T-helper 17 cell (primary cell): ENCODE measurements at places on chromosomes 11 and 22. TPM values are rescaled to one million over a fixed set of nuclear protein-coding genes. Genes with fewer than 3 reads are reported as not detected.

The TMPRSS13 gene
- total RNA-seq = 2.4 TPM

The C22orf31 gene
- total RNA-seq = not detected

- DNase-seq = no peak
These were observed 3.7 kb downstream of the TPBGL start for GRCh38 chr11:75244052-75244814.

- DNase-seq = no peak
These were observed 4.3 kb downstream of the KIRREL3 start for GRCh38 chr11:126996036-126996804.

DNA sequence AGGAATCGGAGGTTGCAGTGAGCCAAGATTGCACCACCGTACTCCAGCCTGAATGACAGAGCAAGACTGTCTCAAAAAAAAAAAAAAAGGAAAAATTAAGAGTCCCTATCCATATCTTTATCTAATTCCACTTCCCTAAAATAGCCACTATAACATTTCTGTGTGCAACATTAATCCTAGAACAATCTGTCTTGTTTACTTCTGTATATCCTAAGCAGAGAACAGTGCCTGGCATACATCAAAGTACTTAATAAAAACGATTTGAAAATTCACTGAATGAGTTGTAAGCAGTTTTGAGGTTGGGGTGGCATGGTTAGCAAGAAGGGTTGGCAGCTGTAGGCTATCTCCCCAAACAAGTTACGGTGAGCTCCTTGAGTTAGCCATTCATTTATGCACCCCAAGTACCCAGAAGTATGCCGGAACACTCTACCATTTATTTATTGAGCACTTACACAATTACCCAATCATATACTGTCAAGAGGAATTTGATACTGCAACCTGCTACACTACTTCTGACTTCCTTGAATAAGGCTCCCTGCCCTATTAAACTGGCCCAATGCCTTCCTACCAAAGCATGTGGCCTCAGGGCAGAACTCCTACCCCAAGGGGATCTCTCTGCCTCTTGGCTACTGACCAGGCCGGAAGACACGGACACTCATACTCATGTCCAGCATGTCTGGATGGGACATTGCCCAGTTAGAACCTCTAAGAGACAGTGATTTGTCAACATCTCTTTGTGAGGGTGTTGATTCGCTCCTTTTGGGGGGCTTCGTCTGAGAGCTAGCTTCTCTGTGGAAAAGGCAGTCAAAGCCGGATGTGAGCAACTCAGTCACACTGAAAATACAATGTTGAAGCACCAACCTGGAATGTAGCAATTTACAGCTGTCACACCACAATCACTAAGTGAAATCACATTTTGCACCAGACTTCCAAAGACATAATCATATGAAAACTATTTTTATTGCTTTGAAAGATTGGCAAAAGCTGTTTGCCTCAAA, 16.3 kb upstream of the TMEM41B start:
- no peak for DNase-seq

GRCh38 chr11:34192481-34193401, 87.3 kb downstream of the NAT10 start:
- DNase-seq = no peak

GRCh38 chr11:86673055-86673843, 833 bp upstream of the ME3 start:
- no peak for DNase-seq

DNA sequence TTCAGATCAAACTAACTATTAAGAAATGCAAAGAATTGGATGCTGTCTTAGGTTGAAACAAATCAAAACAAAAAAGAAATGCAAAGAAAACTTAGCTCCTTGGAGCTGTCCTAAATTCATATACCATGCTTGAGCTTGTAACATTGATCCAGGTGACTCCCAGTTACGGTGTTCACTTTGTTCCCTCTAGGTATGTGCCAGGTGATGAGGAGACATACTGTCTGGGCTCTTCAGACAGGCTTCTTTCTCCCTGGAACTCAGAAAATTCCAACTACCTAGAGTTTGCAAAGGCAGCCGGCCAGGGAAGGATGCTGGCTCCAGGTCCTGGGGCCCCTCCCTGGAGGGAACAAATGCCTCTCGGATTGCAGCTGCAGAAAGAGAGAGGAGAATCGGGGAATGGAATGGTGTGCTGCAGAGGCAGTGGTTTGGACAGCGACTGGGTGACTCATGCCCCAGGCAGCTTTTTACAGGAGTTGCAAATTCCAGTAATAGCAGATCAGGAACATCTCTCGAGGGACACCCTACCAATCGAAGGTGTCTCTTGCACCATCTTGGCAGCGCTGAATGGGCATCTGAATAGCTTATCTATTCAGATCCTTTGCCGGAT, 12.3 kb upstream of the ASPHD2 start:
- DNase-seq = no peak

DNA sequence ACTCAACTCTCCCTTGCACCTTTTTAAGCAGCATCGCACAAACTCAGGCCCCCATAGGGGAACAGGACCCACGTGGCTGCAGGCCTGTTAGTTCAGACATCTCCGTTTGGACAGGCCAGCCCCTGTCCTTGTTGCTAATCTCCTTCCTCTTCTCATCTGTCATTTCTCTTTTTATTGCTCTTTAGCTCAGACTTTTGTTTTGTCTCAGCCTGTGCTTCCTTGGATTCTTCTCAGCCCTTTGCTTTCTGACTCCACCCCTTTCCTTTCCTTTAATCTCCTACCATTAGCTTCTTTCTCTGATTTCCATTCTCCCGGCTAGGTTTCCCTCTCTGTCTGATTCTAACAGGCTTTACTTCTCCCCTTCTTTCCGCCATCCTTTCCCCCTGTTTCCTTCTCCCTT, 68.7 kb downstream of the SCN3B start:
- no peak for DNase-seq
